Stimulated activated CD8-positive, alpha-beta memory T cell treated with anti-CD3 and anti-CD28 coated beads, Interleukin-2, amount 100 ng/mL, for 48 hours (primary cell): ENCODE measurements at places on chromosomes 1 and 21.

- no peak for DNase-seq
These were observed 24.0 kb downstream of the ADGRL2 start for GRCh38 chr1:81824759-81825158.

GRCh38 chr1:205071801-205072200 is 12.5 kb downstream of the TMEM81 start:
- DNase-seq = no peak

- DNase-seq = no peak
These were observed 33.3 kb downstream of the MATN1 start for GRCh38 chr1:30689901-30690645.

GRCh38 chr21:46159841-46160656 is 4.7 kb upstream of the FTCD start:
- no peak for DNase-seq

- DNase-seq = no peak
These were observed 18.4 kb upstream of the CTH start for GRCh38 chr1:70392626-70393025.

DNA sequence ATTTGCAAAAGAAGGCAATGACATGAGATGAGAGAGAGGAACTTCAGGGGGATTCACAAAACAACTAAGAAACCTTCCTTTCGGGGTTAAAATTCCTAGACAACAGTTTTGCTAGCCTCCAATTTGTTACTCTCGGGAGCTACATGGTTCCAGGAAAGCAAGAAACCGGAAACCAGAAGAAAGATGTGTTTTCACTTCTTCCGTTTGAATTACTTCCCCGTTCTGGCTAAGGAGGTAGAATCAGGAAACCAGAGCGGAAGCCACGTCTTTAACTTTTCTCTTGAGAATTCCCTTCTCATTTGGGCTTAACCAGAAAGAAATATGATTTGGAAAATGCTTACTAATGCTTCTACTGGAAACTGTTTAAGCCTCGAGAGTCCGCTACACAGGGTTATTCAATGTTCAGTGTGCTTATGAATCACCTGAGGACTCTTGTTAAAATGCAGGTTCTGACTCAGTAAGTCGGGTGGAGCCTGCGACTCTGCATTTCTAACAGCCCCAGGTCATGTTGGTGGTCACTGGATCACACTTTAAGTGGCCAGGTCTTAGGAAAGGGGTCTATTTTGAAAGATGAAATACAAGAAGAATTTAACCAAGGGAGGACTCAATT is 43.5 kb upstream of the MCOLN3 start:
- no peak for DNase-seq

GRCh38 chr1:41981796-41982195 is 63.1 kb upstream of the HIVEP3 start:
- no peak for DNase-seq

- no peak for DNase-seq
These were observed 1.0 kb downstream of the ST6GALNAC5 start for GRCh38 chr1:76868154-76868882.

DNA sequence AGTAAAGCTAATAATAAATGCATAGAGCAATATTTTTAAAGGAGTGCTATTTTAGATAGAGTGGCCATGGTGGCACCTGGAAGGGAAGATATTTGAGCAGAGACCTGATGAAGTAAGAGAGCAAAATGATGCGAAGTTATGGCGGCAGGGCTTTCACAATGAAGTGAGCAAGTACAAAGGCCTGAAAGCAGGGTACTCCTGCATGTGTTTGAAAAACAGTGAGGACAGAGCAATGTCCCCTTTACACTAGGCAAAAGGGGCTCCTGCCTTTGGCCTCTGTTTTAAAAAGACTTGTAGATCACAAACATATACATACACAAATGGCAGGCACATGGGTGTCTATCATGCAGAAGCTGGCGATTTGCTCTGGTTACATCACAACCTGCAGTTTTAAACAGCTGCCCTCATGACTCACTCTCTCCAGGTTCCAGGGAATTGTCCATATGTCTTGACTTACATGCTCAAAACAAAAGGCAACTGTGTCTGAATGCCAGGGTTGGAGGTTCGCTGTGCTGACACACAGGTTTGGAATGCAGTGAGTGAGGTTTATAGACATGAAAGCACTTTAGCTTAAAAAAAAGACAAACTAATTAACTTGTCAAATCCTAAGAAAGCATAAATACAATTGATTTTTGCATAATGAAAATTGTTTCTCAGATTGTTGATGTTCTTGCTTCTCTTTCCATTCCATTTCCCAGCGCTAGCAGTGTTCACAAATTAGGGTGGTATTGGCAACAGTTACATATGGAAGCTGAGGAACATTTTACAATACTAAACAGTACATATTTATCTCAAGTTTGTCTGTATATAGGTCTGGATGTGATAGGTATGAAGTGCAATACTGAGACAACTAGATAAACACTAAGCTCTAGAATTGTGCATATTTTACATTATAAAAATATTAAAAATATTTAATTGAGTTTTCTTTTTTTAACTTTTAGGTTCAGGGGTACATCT is 313.9 kb downstream of the BARHL2 start:
- DNase-seq = no peak

GRCh38 chr1:85330214-85330631 is 53.8 kb upstream of the BCL10 start:
- DNase-seq = no peak

- no peak for DNase-seq
These were observed 18.5 kb downstream of the PARS2 start for GRCh38 chr1:54745864-54746263.

DNA sequence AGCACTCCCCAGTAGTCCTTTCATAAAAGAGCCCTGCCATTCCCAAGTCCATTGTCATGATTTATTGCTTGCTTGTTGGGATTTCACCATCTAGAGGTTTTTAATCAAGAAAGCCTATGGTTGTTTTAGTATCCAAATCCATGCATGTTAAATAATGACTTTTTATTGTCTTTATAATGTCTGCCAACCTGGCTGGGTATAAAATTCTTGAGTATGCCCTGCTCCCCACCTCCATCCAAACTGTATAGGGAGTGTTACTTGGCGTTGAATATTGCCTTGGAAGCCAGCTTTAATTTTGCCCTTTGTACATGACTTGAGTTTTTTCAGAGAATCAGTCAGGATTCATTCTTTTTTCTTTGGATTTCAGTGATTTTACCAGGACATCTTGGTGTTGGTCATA is 44.2 kb downstream of the DISC1 start:
- DNase-seq = no peak
